ENCODE measurements at places on chromosomes 6 and 20.

DNA sequence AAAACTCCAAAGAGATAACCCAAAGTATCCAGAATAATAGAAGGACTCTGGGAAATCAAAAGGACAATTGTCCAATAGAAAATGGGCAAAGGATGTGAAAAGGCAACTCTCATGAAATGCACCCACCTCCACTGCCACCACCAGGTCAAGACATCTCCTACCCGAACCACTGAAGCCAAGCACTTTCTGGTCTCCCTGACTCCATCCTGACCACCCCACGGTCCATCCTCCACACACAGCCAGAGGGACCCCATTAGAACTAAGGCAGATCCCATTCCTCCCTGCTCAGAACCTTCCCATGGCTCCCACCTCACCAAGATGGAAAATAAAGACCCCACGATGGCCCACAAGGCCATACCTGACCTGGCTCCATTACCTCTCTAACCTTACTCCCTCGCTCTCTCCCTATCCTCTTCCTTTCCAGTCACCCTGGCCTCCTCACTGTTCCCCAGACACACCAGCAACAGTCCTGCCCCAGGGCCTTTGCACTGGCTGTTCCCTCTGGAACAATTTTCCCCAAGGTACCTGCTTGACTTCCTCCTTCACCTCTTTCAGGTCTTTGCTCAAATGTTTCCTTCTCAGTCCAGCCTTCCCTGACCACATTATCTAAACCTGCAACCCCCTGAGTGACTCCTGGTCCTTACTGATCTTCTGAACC is 108.1 kb downstream of the PREX1 start:
- DNase-seq: no peak

DNA sequence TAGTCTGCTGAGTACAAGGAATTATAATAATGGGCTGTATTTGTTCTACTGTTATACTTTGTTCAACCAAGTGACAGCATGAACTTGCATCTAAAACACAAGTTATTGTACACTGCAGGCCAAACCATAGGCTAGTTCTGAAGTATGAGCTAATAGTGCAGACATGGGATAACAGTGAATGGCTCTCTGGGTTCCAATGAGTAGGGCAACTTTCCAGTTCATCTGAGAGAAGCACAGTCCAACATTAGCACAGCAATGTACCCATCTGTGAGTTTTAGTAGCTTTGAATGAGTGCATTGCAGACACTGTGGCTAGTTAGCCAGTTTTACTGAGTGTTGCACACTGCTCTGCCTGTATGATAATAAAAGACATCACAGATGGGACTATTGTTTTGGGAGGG is 56.5 kb upstream of the FUT9 start:
- DNase-seq: no peak

- no peak for DNase-seq
Measured at GRCh38 chr6:81253821-81254220, 498.7 kb downstream of the TENT5A start.

DNA sequence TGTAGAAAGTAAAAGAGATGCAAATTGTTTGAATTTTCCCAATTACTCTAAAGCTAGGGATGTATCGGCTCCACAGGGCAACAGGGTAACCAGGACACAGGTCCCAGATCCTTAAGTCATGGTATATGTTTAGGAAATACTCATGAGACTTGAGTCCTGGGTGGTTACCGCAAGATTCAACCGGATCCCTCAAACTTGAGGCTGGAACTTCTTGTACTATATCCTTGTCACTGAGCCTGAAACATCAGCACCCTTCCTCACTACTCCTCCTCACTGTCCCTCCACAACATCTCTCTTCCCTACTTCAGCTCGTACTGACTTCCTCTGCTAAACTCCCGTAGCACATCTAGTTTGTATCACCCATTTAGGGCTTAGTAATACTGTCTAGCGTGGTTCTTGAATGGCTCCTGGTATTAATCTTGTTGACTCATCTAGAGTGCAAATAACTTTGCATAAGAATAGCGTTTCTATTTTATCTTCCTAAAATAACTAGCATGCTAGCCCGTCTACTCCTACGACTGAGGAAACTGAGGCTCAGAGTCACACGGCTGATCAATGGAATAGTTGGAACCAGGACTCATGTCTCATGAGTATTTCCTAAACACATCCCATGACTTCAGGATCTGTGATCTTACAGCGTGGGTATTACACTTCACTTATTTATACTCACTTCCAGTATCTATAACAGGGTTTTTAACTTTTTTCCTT is 72.1 kb downstream of the FILIP1 start:
- DNase-seq: no peak

DNA sequence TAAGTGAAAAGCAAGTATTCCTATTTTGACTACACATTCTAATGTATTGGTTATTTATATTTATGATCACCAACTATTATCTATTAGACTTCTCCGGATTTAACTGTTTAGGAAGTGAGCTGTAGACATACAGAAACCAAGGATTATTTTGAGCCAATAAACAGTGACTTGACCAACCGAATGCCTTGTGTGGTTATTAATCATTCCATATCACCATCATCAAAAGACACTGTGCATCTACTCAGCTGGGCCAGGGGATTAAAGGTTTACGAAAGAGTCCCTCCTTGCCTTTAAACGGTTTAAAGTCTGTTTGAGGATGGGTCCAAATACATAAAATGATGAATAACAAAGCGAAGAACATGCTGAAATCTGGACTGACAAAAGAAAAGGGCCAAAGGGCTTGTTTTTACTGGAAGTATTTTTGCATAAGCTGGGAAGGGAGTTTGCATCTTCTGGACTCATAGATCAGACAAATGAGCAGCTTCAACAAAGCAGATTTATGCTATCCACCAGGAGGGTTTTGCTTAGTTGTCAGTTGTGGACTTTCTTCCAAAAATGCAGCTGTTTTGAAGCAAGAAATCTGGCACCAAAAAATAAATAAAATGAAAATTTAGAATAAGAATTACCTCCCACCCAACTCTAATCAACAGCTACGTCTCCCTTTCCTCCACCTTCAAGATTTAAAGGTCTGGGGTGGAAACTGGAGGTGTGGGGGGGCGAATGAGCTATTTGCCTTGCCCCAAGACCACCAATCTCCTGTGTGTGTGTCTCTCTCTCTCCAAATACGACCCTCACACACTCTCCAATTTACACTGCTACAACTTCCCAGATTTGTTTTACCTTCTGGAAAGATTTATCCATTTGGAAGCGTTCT is 33.6 kb upstream of the ID4 start:
- peak; percentile 32 for DNase-seq

DNA sequence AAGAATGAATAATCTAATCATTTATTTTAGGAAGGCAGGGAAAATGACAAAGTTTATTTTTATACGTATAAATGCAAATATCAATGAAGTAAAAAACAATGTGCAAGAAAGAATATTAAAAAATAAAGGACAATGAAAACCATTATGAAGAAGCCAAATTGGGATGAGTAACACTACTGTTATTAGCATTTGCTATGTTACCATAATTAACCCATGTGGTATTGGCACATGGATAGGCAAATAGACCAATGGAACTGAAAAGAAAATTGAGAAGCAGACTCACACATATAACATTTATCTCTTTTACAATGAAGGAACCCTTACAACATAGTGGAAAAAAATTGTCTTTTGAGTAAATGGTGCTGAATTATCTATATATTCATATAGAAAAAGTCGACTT is 214.6 kb downstream of the CLVS2 start:
- no peak for DNase-seq

DNA sequence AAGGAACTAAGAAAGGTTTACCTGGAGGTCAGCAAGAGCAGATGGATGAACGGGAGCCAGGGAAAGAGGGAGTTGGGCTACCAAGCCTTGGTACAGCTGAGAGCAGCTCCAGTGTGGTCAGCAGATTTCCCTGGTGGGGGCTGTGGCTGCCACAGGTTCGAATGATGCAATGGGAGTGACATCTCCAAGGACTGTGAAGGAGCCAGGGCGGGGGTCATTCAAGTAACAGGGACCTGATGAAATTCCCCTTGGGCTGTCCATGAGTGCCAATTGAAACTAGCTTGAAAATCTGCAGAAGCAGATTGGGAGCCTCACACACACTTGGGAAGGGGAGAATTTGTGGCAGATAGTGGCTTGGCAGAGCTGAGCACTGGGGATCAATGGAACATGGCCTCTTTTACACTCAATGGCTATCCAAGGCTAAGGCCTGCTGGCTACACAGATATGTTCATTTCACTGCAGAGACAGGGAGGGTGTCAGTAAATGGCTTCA is 247.0 kb upstream of the ECI2 start:
- DNase-seq: no peak

- DNase-seq: peak; percentile 63
Measured at GRCh38 chr6:36997811-36998722, 7.4 kb upstream of the FGD2 start.

GRCh38 chr20:21554985-21555384 is 41.1 kb upstream of the NKX2-2 start:
- DNase-seq: no peak

- no peak for DNase-seq
Measured at GRCh38 chr6:47801984-47802383, 20.2 kb downstream of the OPN5 start.

- no peak for DNase-seq
Measured at GRCh38 chr6:5351552-5352210, 90.4 kb downstream of the FARS2 start.
